ENCODE measurements at places on chromosomes 3 and 15.
A peak's percentile ranks its signal among the peaks of the same experiment; 100 is the strongest.

DNA sequence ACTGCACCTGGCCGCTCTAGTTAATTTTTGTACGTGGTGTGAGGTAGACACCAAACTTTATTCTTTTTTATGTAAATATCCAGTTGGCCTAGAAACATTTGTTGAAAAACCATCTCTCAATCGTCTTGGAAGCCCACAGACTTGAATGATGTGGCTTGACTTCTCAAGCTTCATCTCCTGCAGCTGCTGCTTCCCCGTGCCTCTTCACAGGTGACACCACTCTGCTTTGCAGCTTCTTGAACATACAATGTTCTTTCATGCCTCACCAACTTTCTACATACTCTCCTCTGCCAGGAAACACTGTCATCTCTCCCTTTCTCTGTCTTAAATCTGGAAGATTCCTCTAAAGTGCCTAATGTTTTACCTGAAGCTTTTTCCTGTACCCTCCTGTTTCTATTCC is 35.6 kb downstream of the MAP6D1 start:
- DNase-seq, result no peak

GRCh38 chr3:98892263-98892662 is 9.2 kb downstream of the DCBLD2 start:
- DNase-seq, result no peak

DNA sequence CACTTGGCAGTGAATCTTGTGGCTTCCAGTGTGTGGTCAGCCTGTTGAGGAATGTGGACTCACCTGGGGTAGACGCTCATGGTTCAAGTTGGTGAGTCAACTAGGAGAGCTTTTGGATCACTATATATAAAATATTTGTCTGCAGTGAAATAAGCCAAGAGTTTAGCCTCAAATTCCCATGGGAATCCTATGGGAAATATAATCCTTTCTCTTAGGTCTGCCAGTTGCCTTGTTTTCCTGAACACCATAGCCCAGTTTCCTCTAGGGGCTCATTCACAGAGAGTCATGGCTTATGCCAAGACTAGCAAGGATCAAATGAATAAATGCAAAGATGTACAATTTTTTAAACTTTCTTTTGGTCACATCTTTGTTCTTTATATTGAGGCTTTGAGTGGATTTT is 100.1 kb upstream of the NPHP3 start:
- no peak for DNase-seq

GRCh38 chr15:96585484-96586386 is 255.2 kb downstream of the NR2F2 start:
- peak; percentile 45 for DNase-seq

DNA sequence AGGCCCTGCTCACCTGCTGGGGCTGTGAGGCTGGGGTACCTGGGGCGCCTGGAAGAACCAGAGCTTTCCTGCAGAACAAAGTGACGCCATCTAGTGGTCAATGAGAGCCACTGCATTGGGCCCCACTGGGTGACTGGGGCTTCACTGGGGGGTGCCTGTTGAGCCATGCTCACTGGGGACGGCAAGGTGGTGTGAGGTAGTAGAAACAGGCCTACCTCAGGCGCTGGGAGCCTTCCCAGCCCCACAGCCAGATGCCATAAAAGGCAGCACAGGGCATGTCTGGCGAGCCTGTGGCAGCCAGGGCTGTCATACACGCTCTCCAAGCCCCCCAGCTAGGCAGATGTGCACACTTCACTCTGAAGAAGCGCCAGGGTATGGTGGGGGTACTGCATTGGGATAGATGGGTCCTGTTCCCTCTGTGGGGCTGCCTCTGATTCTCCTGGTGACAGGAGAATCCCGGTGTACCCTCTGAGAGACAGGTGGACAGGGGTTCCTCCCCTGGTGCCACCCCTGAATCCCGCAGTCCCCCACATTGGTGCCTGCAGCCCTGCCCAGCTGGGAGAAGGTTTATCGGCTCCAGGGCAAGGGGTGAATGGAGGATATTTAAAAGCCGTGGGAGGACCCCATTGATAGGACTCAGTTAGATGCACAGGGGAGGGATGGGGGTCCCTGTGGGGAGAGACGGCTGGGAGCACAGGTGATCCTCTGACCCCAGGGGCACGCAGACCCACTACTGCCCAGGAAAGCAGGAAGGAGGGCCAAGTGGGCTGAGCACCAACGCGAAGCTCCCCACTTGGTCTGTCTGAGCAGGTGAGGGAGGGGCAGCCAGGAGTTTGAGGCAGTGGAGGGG is 178.8 kb downstream of the NSMCE3 start:
- DNase-seq, result peak; percentile 25

GRCh38 chr3:72439321-72440183 is 408.7 kb downstream of the SHQ1 start:
- no peak for DNase-seq

DNA sequence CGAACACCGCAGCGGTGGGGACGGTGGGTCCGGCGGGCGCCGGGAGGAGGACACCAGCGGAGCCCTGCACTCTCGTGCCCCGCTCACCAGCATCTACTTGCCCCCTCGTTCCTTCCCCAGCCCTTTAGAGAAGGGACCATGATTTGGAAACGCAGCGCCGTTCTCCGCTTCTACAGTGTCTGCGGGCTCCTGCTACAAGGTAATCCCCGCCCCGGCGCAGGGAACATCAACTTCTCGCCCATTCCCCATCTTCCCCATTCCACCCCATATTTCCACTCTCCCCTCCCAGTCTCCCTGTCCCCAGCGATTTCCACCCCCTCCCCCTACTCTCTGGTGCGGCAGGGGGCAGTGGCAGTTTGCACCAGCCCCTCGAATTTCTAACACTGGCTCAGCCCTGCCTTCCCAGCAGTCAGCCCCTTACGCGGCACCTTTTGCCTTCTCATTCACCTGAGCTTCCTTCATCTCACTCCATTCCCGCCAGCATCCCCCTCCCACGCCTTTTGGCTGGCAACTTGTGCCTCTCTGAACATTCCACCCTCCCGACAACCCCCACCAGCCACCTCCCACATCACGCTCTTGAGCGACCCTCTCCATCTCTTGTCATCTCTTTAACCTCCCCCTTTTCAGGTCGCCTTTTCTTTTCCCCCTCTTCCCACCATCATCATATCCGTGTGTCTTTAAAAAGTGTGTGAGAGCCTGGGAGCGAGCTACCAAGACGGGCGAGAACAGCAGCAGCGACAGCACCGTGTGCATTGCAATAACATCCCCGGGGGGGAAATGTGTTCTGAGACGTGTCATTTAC is 882 bp downstream of the CADM2 start:
- DNase-seq, result no peak

GRCh38 chr15:90840157-90840855 is 28.1 kb upstream of the FURIN start:
- DNase-seq, result no peak

- peak; percentile 53 for DNase-seq
Measured at GRCh38 chr15:80070840-80071239, 11.4 kb downstream of the ZFAND6 start.

- no peak for DNase-seq
Measured at GRCh38 chr3:166955201-166955939, 424.7 kb downstream of the ZBBX start.

DNA sequence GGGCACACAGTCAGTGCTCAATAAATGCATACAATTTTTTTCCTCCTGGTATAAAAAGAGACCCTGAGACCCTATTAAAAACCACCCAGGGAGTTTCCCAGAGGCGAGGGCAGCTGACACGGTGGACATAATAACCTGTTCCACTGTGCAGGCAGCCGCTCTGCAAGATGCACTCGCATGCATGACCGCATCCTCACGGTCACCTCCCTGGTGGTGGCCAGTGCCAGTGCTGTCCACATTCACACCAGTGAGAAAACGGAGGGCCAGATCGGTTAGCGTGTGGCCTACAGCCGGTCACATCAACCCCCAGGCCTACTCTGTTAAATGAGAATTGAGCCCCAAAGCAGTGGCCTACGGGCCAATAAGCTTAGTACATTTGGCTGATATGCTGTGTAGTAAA is 24.8 kb downstream of the SH3BP5 start:
- DNase-seq, result no peak

DNA sequence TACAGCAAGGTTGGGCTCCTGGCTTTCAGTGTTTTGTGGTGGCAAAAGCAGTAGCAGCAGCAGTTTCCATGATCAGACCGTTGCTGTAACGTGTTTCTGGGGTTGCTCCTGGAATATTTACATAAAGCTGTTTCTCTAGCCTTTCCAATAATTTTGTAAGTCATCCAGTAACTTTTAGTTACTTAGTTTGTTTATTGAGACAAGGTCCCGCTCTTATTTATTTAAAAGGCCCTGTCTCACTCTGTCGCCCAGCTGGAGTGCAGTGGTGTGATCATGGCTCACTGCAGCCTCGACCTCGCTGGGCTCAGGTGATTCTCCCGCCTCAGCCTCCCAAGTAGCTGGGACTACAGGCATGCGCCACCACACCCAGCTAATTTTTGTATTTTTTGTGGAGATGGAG is 8.8 kb upstream of the MYO5A start:
- DNase-seq, result no peak

DNA sequence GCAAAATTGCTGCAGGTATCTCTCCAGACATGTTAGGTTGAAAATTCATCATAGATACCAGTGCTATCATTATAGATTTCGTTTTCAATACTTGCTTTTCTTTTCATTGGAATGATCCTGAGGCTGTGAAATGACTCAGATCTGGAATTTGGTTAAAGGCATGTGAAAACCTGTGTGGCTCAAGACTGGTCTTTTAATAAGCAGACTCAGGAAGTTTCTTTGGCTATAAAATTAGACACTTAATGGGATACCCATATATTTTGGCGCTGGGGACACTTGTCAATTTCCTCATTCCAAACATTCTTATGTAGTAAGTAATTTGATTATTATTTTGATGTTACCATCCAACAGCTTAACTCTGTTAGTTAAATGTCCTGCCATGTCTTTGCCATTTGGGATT is 1041.1 kb upstream of the GBE1 start:
- no peak for DNase-seq

DNA sequence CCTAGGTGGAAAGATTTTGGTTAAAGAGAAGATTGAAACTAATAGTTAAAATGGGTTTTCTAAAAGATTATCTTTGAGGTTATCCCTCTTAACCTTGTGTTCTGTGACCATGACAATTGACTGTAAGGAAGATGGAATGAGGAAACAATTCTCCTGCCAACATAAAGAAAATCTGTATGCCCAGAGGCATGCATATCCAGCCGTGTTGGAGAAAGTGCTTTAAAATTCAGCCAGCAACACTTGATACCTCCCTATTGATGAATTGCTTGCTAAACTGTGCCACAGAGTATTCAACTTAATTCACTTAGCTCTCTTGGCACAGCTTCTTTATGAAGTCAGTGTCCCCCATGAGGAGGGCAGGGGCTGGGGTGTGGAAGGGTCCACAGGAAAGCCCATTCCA is 203.5 kb downstream of the UBE2E2 start:
- no peak for DNase-seq

DNA sequence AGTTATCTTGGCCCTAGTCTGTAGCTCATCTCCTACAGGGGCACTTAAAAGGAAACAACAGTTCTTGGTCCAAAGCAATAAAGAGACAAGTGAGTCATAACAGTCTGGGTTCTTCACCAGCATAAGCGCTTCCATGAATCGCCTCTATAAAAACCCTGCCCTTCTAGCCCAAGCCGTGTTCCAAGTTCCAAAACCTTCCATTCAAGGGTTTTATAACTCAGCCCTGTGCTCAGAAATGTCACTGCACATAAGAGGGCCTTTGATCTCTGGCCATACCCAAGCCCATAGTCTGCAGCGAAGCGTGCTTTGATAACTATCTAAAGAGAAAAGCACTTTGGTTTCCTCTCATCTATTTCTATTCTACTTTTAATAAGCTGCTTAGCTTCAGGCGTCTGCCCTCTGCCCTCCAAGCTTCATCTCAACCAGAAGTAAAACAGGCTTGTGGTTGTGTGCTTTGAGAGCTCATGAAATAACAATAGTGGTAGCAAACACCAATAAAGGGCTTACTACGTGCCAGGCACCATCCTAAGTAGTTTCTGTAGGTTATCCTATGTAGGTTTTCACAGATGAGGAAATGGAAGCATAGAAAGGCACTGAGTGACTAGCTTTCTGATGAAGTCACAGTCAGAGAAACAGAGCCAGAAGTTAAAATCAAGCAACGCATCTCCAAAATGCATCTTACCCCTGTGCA is 64.0 kb upstream of the AKAP13 start:
- DNase-seq, result no peak

GRCh38 chr3:37162501-37163245 is 11.7 kb downstream of the LRRFIP2 start:
- DNase-seq, result peak; percentile 43

GRCh38 chr3:161557445-161558150 is 61.0 kb downstream of the OTOL1 start:
- DNase-seq, result no peak

- DNase-seq, result peak; percentile 70
Measured at GRCh38 chr3:150739877-150740645, 22.9 kb downstream of the SIAH2 start.

- DNase-seq, result no peak
Measured at GRCh38 chr15:91183596-91183995, 83.5 kb downstream of the SV2B start.

DNA sequence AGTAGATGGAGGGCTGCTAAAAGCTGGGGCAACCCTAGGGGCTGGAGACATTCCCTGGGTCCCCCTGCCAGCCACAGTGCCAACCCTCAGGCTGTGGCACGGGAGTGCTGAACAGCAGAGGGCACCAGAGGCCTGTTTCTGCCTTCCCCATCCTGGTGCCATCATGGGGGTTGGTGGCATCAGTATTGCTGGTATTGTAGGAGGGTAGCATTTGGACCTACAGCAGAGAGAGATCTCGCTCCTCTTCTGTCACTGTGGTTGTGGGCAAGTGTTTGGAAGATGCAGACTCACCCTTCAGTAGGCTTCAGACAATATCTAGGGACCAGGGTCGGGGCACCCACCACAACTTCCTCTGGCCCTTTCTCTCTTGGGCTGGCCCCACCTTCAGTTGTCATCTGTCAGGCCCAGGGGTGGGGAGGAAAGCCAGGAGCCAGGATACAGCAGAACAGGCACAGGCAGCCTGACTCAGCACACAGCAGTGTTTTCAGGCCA is 123.5 kb downstream of the RPLP1 start:
- DNase-seq, result peak; percentile 55

GRCh38 chr3:149828390-149828789 is 15.4 kb downstream of the RNF13 start:
- DNase-seq, result no peak

DNA sequence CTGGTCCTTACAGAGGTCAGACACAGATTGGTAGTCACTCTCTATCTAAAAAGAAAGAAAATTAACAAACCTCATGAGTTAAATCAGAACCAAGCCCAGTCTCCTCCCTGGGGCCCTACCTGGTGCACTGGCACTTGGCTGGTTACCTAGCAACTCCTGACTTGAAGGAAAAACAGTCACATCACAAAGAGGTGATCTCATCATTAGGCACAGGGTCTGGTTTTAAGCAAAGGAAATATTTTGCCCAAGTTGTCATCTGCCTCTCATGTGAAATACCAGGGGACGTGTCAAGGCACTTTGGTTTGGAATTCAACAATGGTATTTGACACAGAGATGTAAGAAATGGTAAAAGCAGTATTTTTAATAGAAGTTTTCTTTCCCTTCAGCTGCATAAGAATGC is 47.7 kb upstream of the FMN1 start:
- DNase-seq, result no peak

GRCh38 chr3:38325256-38325655 is 21.3 kb upstream of the XYLB start:
- no peak for DNase-seq

All from OCI-M1 (cell line).